Stimulated activated CD4-positive, alpha-beta T cell treated with anti-CD3 and anti-CD28 coated beads, TNF-alpha, amount 100 ng/mL, for 4 hours (primary cell): ENCODE measurements at places on chromosomes 16 and 17.

DNA sequence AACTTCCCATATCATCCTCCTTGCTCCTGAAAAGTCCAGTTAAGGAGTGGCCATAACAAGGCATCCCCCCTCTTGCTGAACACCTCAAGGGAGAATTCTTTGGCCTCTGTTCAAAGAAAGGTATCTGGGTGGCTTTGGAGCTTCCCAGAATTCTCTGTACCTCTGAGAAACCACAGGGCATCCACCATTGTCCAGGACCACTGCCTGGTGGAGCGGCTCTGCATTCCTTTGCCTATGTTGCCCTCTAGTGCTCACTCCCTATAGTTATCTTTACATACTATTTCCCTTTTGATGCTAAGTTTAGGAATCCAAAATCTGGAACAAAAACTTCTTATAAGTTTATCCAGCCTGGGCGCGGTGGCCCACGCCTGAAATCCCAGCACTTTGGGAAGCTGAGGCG, 30.3 kb downstream of the CHD9NB start:
- no peak for DNase-seq

GRCh38 chr16:979147-979546, 2.4 kb upstream of the SOX8 start:
- DNase-seq: no peak

DNA sequence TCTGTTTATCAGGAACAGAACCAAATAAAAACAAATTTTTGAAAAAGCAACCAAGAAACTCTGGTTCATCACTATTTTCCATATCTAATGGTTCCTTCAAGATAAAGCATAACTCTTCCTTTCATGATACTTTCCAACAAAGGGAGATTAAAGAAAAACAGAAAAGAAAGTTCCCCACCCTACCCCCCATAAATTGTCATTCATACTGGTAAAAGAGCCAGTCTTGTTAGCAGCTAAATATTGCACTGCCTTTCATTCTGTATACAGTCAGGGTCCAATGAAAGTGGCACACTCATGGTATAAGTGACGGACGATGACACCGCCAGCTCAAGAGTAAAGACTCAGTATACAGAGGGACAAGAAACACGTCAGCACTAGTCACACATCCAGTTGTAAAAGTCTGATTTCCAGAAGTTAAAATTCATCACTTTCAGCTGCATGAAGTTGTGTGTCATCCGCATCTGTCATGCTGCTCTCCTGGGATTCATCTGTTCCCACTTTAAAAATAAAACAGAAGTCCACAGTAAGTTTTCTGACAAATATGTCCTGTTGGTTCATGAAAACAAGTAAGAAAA, 68.5 kb downstream of the CDC27 start:
- no peak for DNase-seq

- DNase-seq: no peak
Measured at GRCh38 chr17:53896047-53896446, 73.3 kb downstream of the KIF2B start.

- no peak for DNase-seq
Measured at GRCh38 chr16:89154390-89155183, 17.0 kb upstream of the CDH15 start.

DNA sequence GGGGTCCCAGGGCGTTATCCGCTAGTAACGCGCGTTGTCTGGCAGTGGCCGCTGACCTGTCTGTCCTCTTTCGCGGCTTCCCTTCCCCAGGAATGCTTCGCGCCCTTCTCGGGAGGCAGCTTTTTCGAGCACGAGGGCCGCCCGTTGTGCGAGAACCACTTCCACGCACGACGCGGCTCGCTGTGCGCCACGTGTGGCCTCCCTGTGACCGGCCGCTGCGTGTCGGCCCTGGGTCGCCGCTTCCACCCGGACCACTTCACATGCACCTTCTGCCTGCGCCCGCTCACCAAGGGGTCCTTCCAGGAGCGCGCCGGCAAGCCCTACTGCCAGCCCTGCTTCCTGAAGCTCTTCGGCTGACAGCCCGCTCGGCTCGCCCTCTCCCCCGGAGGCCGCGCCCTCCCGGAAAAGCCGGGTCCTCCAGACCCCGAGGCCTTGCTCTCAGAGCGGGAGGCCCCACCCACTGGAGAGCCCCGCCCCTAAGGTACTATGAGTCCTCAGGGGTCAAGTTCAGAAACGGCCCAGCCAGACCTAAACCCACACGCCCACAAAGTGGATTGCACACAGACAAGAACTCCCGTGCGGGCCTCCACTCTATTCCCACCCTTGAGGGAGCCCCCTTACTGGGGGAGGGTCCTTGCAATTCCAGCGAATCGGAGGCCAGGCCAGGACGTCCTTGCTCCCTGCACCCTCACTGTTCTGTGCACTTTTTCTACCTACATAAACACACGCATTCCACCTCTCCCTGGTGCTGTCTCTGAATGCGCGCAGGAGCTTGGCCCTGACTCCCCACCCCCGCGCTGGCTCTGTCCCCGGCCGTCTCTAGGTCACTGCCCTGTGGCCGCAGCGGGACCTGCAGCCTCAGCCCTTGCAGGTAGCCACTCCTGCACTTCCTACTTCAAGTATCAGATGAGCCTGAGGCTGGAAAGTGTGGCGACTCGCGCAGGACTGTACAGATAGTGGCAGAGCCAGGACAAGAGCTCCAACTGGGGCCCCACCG, 5.4 kb upstream of the SLC5A2 start:
- no peak for DNase-seq

DNA sequence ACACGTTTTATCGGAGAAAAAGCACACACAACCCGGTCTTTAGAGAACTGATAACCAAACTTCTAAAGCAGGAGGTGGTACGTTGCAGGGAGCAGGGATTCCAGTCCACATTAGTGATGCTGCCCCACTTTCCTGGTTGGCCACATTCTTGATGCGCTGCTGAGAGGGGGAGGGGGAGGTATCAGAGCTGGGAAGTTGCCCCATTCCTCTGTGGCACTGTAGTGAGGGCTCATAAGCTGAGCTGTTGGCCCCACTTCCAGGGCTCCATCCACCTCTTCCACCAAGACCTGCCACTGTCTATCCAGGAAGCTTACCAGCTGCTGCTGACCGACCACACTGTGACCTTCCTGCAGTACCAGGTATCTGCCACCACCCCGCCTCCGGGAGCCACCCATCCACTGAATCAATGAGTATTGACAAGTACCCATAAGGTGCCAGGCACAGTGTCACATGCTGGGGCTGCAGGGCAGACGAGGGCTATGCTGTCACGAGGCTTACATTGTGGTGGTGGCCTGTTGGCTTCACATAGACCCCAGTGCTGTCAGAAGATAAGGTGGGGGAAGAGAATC, 1.1 kb downstream of the TSEN54 start:
- no peak for DNase-seq

- no peak for DNase-seq
Measured at GRCh38 chr17:527247-527646, 174.6 kb upstream of the RPH3AL start.

DNA sequence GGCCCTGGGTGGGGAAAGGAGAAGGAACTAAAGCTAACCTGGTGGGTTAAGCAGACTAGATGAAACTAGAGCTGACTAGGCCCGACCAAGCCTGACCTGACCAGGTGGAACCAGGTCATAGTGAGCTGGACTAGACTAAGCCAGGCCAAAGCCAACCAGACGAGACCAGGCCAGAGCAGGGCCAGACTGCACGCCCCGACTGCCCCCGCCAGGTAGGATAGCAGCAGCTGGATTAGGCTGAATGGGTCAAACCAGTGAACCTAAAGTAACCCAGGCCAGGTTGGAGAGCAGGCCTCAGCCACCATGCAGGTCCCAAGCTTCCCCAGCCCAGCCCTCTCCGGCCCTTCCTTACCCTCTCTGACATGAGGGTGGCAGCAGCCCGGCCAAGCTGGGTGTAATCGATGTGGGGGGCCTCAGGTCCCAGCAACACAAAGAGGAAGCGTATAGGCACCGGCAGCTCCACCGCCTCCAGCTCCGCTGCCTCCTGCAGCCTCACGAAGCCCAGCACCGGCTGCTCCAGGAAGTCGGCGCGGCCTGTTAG, 9.1 kb downstream of the SLC4A1 start:
- DNase-seq: no peak

- DNase-seq: no peak
Measured at GRCh38 chr16:30526137-30526822, at the start of gene ZNF768. Gene ZNF768 (minus strand): TSS chr16:30526566. CDS start chr16:30526413, 153 bp downstream.

DNA sequence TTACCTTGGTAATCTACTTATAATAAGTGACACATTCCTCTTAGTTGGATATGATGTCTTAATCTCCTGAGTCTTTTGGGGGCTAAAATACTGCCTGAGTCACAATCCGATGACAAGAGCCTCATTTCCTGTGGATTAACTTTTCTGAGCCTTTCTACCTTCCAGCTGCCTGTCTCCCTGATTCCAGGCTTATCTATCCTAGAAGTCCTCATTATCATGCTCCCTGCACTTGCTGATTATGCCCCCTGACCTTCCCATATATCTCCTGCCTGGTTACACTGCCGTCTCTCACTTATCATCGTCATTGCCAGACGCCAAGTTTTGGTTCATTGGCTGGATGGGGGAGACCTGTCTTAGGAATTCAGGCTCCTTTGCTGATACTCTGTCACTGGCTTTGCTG, 727.4 kb upstream of the CA10 start:
- DNase-seq: no peak

GRCh38 chr16:9787717-9788116, 394.5 kb downstream of the GRIN2A start:
- no peak for DNase-seq

- no peak for DNase-seq
Measured at GRCh38 chr17:74798239-74798707, 22.1 kb upstream of the NAT9 start.

GRCh38 chr16:11049396-11050059, 105.2 kb downstream of the CLEC16A start:
- DNase-seq: no peak

- DNase-seq: no peak
Measured at GRCh38 chr17:57269052-57269451, 12.7 kb downstream of the MSI2 start.

DNA sequence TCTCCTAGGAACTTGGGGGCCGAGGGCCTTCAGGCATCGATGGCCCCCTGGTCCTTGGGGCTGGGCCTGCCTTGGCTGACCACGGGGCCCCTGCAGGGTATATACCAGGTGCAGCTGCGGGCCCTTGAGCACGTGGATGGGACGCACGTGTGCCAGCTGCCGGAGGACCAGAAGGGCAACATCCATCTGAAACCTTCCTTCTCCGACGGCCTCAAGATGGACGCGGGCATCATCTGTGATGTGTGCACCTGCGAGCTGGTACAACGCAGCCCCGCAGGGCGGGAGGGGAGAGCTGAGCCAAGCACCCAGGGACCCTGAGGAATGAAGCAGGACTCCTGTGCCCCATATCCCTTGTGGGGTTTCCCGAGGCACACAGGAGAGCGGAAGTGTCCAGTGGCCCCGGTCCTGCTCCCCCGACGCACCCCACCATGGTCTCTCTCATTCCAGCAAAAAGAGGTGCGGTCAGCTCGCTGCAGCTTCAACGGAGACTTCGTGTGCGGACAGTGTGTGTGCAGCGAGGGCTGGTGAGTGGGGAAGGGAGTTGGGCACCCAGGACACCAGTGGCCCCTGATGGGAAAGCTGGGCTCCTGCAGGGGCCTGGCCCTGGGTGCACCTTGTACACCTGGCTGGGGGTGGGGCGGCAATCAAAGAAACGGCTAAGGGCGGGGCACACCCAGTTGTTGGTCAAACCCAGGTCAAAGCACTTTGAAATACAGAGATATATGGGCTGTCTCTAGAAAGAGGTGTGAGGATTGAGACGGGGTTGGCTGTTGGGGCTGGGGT, 10.6 kb downstream of the ITGB4 start:
- DNase-seq: no peak

DNA sequence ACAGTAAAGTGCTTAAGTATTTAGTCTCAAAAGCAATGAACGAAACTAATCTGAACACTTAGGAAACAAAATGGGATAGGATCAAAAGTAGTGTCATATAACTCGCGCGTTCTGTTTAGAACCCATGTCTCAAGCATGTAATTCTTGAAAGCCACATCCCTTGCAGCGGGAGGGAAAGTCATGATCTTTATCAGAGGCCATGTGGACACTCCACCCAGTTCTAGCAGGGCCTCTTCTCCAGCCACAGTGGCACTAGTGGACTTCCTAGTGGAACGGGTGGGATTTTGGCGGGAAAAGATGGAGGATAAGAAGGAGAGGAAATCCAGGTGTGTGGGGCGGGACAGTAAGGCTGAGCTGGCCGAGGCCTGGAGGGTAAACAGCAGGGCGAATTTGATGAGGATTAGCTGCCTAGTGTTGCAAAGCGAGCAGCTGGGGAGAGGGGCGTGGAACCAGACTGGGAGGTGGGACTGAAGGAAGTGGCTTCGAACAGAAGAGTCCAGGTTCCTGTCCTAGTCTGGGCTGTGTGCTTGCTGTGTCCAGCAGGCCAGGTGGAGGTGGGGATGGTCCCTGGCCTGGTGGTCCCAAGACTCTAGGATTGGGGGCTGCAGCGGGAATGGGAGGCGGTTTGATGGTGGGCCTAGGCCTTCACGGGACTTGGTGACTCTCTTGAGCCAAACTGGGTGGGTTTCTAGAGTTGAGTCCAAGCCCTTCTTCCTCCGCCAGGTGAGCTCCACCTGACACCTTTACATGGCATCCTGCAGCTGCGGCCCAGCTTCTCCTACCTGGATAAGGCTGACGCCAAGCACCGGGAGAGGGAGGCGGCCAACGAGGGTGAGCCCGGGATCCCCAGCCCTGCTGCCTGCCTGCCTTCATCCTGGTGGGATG, 15.9 kb downstream of the POLR3E start:
- DNase-seq: no peak

DNA sequence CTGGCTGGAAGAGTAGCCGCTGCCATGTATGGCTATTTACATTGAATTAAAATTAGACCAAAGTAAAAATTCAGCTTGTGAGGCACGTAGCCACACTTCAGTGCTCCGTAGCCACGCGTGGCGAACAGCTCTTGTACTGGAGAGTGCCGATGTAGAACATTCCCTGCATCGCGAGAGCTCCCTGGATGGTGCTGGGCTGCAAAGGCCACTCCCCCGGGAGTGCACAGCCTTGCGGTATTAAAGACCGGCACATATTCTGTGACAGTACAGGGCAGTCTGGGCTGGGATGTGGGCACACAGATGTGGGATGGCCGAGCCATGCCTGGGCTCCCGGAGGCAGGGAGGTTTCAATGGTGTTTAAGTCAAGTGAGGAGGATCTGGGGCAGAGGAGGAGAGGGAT, 102.2 kb downstream of the CMIP start:
- no peak for DNase-seq

GRCh38 chr17:55709440-55709839, 13.2 kb downstream of the TMEM100 start:
- no peak for DNase-seq

GRCh38 chr17:44774271-44775135, 15.7 kb downstream of the ADAM11 start:
- peak; percentile 78 for DNase-seq

GRCh38 chr16:83819361-83819760, 11.6 kb downstream of the HSBP1 start:
- DNase-seq: no peak

GRCh38 chr17:76263896-76264295, 1.3 kb upstream of the UBALD2 start:
- no peak for DNase-seq
